ENCODE measurements at places on chromosomes 4 and X.
A peak's percentile ranks its signal among the peaks of the same experiment; 100 is the strongest.

DNA sequence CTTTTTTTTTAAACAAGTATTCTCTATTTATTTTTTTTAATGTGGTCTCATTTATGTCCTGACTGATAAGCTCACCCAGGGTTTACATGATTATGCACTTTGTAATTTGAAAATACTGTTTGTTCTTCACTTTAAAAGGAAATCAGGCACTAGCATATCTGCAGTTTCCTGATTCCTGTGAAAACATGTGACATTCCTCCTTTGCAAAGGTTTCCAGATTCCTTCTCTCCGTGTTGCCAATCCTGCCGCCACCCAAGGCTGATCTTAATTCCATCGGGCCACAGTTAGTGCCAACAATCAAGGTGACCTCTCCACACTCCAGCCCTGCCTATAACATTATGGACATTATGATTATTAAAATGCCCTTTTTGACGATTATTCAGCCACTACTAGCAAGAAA is 225.4 kb downstream of the PCDH7 start:
- no peak for DNase-seq

DNA sequence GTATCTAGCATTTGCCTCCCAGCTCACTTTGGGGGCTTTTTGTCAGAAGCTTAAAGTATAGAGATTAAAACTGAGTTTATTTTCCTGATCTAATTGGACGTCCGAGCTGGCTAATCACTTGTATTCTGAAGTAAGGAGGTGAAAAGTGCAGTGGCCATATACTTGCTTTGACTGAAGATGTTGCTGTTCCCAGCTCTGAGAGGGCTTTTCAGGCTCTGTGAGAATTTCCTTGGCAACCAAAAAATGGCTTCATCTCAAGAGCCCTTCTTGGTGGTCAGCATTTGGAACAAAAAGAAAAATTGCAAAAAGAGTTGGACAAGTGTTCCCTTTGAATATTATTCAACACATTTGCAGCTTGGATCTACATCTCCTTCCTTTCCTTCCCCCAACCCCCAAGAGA is 67.0 kb downstream of the SLC4A4 start:
- DNase-seq, result no peak

DNA sequence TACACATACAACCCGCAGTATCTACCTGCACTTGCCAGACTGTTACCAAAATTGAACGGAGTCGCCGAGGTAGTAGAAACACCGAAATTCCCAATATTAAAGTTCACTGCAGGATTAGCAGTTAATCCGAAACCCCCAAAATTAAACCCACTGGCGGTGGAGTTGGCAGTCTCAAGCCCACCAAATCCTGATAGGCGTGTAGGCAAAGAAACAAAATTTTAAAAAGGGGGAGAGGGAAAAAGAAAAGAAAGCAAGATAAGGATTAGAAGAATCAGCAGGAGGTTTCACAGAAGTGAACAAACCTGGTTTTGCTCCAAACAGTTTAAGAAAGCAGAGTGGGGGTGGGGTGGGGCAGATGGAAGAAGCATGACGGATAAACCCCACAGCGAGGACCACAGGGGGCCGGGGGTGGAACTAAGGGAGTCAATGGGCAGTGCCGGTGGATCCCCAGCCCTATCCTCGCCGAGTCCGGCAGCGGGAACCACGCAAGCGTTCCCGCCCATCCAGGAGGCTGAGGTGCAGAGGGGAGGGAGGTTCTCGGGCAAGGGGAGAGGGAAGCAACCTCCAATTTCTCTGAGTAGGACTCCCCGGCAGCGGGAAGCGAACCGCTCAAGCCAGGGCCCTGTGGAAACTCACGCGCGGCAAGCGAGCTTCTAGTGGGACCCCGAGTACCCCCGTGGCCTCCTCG is 599 bp downstream of the NUP54 start:
- DNase-seq, result peak; percentile 19

- DNase-seq, result no peak
Measured at GRCh38 chrX:108090491-108091263, 665 bp downstream of the PSMD10 start.

- no peak for DNase-seq
Measured at GRCh38 chr4:174553828-174554227, 31.5 kb upstream of the HPGD start.

DNA sequence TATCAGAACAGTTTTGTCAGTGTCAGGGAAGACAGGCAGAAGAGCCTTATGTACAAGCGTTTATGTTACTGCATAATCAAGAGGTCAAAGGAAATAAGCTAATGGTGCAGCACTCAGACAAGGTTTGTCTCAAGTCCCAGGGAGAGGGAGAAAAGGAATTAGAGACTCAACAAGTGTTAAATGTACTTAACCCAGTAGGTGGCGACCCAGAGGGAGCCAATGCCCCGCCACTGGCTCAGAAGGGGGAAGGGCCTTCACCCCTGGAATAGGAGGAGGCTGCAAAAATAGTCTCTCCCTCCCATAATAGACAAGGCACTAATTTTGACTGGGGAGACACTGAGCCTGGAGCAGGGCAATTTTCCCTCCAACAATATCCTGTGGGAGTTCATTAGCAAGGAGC is 14.1 kb upstream of the PAPSS1 start:
- DNase-seq, result no peak

DNA sequence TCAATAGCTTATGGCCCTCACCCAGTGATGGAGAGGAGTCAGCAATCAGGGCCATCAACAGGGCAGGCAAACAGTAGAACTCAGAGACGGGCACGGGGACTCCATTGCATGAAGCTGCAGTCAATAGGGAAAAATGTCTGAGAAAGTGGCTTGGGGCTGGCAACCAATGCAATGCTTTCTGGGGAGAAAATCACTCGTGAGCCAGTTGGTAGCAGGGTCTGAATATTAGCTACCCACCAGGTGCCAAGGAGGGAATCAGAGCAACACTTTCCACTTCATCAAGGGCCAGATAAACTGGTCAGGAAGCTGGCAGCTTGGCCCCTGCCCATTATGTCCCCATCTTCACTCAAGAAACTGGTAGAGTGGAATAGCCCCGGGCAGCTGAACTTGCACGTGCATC is 80.7 kb downstream of the STARD8 start:
- no peak for DNase-seq

DNA sequence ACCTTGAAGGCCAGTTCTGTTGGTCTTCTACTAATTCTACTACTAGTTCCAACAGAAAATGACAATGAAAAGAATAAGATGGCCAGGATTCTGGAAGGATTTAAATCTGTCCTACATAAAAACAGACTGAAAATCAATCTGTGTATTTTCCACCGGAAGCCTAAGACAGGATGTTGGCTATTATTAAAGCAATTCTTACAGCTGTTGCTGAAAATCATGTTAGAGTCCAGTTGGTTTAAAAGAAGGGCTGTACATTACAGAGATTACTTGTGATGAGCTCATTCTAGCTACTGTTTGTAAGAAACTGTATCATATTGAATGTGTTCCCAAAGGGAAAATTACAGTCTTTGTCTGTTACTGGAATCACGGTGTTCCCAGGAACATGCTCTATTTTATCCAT is 54.8 kb upstream of the MAGEB16 start:
- no peak for DNase-seq

DNA sequence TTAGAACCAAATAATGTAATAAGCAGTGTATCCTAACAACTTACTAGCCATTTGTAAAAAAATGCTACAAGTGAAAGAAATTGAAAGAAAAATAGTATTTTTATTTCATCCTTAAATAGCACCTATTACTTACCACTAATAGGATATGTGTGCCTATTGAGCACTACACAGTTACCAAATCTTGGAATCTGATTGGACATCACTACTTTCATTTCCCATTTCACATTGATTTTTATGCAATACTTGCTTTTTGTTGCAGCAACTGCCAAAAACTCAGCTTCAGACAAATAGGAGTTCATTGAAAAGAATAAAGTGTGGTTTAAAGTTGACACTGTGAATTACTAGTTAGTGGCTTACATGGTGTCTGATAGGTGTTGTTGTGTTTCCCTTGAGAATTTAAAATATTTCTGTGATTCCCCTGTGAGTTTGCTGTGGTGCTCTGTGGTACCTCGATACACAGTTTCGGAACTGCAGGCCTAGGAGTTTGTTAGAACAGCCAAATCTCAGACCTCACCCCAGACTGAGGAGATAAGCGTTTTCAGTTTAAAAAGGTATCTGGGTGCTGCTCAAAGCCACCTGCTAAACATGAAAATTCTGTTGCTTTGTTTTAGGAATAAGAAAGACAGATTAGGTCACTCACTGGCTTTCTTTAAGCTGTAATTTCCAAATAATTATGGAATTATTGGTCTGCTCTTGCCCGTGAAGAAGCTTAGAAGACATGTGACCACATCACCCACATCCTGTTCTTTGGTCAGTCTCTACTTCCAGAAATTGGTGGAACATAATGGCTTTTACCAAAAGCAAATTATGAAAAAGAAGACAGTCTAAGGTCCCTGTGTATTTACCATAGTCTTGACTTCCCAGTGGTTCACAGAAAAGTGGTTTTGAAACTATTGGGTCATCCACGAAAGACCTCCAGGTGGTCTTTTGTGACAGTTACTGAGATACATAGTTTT is 97.8 kb downstream of the SYTL5 start:
- DNase-seq, result no peak

DNA sequence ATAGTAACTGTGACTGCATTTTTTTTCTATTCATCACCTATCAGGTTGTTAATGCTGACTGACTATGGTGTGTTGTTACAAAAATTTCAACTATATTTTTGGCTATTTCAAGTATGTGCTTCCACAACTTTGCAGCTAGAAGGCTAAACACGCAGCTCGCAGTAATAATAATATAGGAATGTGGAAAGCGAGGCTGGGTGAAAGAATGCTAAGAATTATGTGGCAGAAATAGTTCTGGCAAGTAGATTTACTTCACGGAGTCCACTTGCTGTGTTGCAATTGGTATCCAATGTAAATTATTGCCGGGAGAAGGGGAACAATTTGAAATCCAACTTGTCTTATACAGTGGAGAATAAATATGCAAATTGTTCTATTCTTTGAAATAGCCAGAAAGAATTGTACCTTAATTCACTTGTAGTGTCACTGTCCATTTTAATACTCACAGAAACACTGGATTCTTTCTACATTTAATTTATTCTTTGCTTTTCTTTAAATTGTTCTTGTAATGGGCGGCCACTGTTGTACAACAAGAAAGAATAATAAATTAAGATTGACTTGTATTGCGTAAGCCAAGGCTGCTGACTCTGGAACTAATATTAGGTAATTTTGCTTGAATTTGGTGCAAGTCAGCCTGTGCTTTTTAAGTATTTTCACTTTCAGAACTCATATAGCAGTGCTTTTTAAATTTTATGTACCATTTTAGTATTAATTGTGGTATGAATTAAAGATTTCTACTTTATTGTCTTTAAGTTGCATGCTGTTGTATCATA is 154.9 kb downstream of the FRMPD4 start:
- DNase-seq, result no peak

- DNase-seq, result no peak
Measured at GRCh38 chr4:90084967-90085295, 42.3 kb upstream of the CCSER1 start.

DNA sequence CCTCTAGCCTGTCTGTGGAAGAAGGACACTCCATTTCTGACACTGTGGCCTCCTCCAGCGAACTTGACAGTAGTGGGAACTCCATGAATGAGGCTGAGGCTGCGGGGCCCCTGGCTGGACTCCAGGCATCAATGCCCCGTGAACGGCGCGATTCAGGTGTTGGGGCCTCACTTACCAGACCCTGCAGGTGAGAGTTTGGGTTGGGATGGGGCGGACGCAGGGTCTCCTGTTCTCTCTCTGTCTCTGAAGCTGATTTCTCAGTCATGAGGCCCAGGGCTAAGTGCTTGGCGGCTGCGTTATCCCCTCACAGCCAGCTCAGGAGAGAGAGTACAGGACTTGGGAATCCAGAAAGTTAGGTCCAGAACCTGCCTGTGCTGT is 71.0 kb downstream of the STARD8 start:
- no peak for DNase-seq

DNA sequence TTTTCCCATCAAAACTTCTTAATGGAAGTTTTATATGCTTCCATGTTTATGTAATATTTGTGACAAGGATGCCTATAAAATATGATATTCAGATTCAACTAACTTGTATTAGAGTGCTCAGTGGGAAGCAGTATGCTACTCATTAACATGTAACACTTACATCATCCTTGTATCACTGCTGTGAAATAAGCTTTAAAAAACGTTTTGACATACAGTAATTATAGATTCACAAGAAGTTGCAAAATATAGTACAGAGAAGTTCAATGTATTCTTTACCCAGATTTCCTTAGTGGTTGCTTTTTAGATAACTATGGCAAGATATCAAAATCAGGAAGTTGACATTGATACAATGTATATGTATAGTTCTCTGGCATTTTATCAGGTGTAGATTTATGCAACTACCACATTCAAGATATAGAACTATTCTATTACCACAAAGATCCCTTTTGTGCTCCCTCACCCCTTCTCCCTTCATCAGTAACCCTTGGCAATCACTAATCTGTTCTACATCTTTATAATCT is 56.3 kb downstream of the DTHD1 start:
- no peak for DNase-seq

DNA sequence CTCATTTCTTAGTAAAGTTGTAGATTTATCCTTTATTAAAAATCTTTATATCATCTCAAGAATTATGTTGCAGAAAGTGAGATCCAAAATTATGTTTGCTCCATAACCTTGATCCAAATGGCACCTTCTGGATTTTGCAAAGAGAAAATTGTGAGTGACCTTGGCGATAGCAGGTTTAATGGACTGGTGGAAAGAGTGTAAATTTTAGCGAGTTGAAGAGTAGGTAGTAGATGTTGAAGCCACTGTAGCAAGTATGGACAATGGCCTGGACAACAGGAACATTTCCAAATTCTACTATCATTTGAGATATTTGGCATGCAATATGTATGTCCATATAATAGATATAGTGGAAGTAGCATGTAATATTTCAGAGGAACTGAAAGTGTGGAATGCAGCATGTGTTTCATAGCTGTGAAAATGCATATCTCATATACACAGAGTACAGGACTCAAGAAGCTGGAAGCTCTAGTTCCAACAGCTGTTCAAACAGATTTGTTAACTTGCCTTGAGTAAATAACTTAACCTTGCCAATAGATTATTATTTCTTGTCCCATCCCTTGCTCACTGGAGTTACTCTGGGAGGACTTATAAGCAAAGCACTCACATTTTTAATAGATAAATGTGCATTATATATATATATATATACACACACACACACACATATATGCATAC is 152.5 kb upstream of the TLL1 start:
- DNase-seq, result no peak

DNA sequence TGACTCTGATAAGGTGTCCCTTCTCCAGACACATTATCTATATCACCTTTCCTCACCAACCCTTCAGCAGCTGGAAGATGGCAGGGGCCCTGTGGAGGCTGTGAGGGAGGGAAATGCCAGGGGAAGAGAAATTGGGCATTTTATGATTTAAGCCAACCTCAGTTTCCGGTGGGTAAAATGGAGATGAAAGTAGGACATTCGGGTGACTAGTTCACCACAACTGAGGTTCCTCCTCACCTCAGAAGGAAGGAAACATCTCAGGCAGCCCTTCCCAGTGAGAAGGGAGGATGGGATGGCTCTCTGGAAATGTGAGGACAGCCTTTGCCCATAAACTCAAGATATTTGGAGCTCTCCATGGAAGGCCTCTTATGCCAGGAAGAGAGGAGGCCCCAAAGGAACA is 251.5 kb downstream of the MID1IP1 start:
- DNase-seq, result no peak

Measured in effector CD4-positive, alpha-beta T cell (primary cell).